ENCODE measurements at places on chromosomes 11 and 22.

GRCh38 chr11:106585061-106585460, 433.2 kb downstream of the GUCY1A2 start:
- DNase-seq = no peak

DNA sequence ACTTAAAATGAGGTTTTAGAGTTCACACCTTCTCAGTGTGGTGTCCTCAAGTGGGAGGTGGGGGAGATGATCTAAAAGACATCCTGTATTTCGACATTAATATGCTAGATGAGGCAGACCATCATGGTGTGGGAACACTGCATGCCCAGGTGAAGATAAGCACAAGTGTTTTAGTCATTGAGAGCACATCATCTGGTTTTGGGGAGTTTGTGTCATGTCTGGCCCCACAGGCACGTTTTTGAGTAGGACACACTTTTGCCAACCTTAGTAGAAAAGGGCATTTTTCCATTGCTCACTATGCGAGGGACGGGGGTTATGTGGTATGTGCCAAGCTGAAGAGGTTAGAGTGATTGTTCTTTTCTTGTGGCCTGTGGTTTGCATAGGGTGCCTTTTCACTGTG, 189.3 kb downstream of the DBX1 start:
- DNase-seq = no peak

- DNase-seq = peak; percentile 54
These were observed 684 bp downstream of the TNFRSF13C start for GRCh38 chr22:41925783-41926460.

DNA sequence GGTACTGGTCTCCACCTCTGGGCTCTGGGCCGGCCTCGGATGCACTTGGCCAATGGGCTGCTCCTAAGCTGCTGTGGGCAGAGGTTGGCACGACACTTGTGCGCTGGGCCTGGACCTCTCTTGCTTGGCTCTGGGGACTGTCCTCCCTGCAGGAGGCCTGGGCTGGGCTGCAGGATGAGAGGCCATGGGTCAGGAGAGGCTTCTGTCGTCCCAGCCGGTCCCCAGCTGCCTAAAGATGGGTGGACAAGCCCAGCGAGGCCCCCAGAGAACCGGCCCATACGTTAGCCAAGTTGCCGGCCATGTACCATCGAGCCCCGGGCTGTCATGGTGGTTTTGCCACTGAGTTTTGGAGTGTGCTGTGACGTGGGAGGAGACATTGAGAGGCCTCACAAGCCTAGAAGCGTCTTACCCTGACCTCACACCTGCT, 1.6 kb upstream of the CCDC188 start:
- no peak for DNase-seq

GRCh38 chr11:61814247-61814957, 2.4 kb downstream of the FADS1 start:
- DNase-seq = no peak

DNA sequence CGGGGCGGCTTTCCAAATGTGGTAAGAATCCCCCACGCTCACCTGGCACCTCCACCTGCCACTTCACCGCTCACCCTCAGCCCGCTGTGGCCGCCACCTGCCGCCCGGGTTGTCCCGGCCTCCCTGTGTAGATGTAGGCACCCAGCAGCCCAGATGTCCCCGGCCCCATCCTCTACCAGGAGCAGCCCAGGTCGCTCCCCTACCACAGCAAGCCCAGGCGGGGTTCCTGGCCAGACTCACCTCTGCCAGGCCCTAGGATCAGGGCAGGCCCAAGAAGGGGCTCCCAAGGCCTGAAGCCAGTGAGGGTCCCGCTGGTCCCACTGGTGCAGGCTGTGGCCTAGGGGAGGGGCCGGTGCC, 27.4 kb downstream of the MOB2 start:
- DNase-seq = no peak
